ENCODE measurements at places on chromosomes 2 and 18.
A peak's percentile ranks its signal among the peaks of the same experiment; 100 is the strongest.

DNA sequence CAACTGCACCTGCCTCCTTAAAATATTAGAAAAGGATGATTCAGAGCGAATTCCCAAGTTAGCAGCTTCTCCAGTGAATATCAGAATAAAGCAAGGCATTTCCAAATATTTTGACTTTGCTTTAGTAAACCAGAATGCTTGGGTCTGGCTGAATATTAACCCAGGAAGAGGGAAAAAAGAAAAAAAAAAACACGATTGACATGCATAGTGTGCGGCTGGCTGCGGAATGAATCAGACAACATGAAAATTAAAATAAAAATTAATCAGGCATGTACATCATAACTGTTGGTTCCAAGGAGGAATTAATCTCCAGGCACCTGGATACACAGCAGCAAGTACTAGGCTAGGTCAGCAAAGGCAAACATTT, 105.8 kb upstream of the NCKAP5 start:
- DNase-seq: no peak

DNA sequence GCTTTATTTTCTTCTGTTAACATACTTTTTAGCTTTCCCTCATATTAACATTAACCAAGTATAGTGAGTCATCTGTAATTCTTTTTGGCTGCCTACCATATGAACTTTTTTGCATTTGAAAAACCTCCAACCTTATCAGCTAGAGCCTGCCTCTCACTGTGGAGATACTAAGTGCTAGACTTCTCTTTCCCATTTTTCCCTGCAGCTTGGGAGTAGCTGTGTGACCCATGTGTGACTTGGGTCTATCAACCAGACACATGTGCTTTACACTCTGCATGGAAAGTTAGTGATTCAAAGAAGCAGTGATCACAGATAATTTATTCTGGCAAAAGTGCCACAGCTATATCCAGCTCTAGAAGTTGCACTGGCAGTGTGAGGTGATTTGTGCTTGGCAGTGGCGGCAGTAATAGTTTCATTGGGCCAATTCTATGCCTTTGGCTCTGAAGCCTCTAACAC, 36.3 kb downstream of the PREPL start:
- DNase-seq: no peak

DNA sequence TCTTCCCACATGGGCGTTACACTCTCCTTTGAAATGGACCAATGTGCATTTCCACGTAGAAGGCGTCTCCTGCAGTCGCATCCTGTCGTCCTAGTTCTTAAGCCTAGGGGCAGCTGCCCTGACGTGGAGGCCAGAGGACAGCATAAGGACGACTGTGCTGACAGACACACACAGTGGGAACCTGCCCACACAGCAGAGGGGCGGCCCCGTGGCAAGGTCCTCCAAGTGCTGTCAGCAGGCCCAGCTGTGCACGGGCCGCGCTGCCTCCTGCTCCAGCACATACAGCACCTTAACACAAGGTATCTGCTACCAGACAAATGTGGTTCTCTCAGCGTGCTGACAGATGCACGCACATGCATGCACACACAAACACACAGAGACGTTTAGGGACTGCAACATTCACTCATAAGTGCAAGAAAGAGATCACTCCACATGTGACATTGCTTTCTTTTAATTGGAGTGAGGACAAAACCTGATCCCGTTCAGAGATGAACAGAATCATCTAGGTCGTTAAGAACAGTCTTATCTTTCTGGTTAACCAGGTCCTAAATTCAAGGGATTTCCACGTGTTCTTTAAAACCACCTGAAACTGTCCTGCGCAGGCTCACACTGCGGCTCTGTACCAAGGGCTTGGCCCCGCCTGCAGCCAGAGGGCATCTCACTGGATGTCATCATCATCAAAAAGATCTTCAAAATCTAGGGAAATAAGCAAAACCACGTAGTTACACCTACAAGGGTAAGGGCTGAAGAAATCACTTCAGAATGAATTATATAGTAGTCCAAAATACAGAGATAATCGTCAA, 5.5 kb downstream of the COPS9 start:
- DNase-seq: no peak

- DNase-seq: no peak
Observed at GRCh38 chr2:15766303-15766861, 174.0 kb upstream of the MYCN start.

GRCh38 chr2:236702657-236703372, 133.2 kb downstream of the ACKR3 start:
- no peak for DNase-seq

GRCh38 chr2:226792155-226792881, 7.3 kb downstream of the IRS1 start:
- no peak for DNase-seq

DNA sequence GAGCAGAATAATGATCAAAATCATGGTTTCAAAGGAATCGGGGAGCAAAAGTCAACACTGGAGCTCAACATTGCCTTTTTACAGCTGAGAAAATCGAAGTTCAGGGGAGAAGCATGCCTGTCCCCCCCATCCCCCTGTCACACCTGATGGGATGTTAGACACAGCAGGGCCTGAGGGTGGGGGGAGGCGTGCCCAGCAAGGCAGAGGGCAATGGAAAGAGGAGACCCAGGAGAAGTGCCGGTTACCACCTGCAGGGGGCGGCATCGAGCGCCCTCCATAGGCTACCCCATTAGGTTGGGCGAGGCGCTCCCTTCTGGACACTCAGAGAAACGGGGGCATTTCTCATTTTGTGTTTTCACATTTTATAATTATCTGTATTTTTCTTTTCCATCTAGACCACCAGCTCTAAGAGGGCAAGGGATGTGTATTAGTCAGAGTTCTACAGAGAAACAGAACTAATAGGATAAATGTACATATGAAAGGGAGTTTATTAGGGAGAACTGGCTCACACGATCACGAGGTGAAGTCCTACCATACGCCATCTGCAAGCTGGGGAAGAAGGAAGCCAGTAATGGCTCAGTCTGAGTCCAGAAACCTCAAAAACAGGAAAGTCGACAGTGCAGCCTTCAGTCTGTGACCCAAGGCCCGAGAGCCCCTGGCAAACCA, 271.3 kb downstream of the LRATD1 start:
- DNase-seq: peak; percentile 2

DNA sequence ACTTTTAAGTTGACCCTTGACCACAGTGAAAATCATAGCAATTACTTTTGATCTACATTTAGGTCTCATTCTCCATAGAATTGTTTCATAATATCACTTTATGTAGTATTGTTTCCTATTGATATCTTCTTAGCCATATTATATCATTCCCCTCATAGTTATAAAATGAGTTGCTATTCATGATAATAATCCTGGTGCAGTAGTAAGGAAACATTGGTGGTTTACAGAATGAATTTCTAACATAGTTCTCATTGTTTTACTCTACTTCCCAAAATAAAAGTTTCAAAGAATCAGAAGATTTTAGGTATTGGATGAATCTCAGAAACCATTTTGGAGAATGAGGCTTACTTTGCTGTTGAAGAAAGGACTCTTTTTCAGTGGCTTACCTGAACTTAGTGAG, 246.0 kb downstream of the PARD3B start:
- no peak for DNase-seq

DNA sequence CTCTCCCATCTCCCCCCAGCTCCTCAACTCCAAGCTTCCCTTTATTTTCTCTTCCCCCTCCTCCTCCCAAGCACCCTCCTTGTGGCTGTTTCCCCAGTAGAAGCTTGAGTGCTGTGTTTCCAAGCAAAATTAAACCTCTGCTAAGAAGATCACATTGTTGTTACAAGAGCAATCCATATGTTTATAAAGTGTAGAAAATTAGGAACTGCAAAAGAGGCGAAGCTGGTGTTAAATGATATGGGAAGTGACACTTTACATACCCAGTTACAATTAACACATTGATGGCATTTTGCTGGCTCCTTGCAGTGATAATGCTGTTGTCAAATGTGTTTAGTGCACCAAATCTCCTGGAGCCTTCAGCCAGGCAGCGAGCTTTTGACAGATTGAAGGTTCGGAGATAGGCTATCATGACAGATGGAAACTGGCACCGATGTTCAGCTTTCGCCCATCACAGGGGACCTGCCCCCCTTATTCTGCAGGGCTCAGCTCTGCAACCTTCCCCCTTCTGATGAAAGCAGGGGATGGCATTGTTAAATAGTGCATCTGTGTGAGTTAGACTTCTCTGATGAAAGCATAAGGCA, 259.8 kb upstream of the ATP5MC3 start:
- DNase-seq: no peak

- no peak for DNase-seq
Observed at GRCh38 chr2:60066096-60066839, 487.2 kb downstream of the BCL11A start.

DNA sequence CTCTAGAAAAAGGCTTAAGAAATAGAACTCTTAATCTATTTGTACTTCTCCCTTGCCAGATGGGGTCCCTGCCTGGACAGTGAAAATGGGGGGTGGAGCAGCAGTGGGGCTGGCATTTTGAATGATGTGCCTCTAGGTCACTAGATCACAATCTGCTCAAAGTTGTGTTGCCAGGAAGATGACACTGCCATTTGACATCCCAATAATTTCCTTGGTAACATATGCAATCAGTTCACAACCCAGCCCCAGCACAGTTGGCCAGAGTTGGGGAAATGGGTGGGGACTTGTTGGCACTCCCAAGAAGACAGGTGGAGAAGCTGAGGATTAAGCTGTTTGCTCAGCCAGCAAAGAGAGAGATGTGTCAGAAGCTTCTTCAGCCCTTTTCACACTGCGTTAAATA, 558.3 kb upstream of the KLHL29 start:
- DNase-seq: no peak

Measured in activated CD4-positive, alpha-beta T cell treated with anti-CD3 and anti-CD28 coated beads for 4 hours (primary cell).